ENCODE measurements at places on chromosomes 5 and 9.

DNA sequence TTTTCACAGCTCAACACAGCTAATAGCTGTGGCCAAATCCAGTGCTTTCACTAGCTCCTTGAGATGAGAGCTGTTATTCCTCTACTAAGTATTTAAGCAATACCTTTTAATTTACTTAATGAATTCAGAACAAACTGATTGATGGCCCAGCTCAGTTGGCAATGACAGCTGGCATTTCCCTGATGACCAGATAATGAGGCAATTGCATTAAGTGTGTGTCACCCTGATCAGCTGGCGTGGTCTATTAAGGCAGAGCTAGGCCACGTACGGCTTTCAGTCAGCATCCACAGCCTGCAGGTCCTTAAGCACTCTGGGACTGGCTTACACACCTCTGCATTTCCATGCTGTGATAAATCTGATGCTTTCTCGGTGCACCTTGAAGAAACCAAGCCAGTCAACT is 34.4 kb downstream of the TTLL11 start:
- no peak for DNase-seq

GRCh38 chr5:132052520-132052919 is 7.9 kb upstream of the IL3 start:
- no peak for DNase-seq

GRCh38 chr5:115325296-115325959 is 29.0 kb upstream of the CCDC112 start:
- no peak for DNase-seq

DNA sequence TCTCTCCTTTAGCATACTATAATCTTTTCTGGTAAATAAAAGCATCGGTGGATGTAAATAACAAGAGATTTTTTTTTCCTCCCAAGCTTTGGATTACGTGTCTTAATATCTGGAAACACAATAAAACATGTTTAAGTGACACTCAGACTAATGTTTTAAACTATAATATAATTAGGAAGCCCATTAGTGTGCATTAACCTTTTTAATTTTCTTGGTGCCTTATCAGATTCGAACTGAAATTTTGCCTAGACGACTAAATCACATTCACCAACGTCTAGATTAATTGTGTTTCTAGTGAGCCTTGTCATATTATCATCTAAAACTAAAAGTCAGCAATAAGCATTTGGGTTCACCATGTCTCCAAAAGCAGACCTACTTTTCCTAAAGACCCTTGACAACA is 110.2 kb downstream of the CDH6 start:
- no peak for DNase-seq

DNA sequence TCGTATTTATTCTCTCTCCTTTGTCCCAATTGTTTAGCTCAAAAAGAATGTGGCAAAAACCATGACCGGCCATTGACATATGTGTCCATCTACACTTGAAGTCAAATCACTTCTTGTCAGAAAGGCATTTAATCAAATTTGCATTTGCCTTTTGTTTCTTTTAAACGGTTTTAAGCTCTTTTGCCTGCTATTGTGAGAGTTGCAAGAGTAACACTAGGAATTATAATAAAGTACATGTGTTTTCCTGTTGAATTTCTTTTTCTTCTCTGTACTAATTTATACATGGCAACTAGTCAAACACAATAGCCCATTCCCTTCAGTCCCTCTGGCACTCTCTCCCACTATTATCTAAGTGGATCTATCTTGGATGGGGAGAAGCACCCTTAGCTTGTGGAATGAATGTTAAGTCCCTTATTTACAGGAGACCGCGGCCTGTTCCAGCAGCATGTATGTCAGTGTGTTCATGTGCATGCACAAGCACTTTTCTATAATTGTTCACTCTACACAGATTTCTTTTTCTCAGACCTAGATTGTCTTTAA is 3.2 kb downstream of the ADAMTSL1 start:
- no peak for DNase-seq

DNA sequence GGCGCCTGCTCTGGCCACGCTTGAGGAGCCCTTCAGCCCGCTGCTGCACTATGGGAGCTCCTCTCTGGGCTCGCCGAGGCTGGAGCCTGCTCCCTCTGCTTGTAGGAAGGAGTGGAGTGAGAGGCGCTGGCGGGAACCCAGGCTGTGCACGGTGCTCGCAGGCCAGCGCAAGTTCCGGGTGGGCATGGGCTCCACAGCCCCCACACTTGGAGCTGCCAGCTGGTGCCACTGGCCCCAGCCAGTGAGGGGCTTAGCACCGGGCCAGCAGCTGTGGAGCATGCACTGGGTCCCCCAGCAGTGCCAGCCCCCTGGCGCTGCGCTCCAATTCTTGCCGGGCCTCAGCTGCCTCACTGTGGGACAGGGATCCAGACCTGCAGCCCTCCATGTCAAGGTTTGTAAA is 122.1 kb upstream of the CD180 start:
- no peak for DNase-seq

DNA sequence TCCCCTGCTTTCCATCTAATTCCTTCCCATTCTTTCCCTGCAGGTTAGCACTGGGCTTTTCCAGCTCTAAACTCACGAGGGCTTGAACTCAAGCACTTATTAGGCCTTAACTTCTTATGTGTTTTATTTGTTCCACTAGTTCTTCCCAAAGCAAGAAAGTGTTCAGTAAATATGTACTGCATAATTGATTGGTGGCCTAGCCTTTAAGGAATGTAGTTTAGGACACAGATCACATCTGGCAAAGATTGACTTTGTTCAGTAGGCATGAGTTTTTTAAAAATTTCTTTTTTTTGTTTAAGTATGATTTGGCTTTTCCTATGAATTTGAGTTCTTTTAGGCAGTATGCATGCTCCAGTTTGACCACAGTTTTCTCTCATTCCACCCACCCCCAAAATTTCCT is 285.2 kb downstream of the NPR3 start:
- DNase-seq, result no peak

- no peak for DNase-seq
Measured at GRCh38 chr5:135826221-135826525, 8.3 kb upstream of the SLC25A48 start.

- DNase-seq, result no peak
Measured at GRCh38 chr9:23730364-23730763, 95.7 kb downstream of the ELAVL2 start.

DNA sequence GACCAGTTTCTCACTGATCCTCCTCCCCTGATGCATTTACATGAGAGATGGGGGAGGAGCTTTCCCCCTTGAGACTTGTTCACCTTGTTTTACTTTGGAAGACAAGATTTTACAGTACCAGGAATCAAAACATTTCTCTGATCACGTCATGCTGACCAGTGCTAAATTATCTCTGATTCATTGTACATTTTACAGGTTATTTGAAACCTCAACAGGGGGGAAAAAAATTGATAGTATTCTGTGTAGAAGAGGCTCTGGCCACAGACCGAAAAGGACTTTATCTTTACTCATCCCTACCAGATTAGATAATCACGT is 133.9 kb downstream of the GRIA1 start:
- no peak for DNase-seq

DNA sequence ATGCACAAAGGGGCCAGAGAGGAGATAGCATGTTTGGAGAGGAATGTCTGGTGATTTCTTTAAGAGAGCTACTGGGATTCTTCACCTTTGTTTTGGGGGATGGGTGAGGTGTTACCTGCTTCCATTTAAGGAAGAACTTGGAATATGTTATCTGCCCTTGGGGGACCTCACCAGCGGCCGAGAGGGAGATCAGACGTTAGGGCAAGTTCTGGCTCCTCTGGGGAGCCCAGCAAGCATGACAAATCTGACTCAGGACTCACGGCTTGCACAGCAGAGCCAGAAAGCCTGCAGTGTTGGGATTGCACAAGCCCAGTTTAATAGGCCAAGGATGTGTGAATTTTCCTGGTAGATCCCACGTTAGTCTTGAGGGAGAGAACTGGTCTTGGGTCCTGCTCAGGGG is 40.3 kb downstream of the SLC28A3 start:
- DNase-seq, result no peak

GRCh38 chr5:8773046-8773615 is 772.7 kb downstream of the SEMA5A start:
- DNase-seq, result no peak

DNA sequence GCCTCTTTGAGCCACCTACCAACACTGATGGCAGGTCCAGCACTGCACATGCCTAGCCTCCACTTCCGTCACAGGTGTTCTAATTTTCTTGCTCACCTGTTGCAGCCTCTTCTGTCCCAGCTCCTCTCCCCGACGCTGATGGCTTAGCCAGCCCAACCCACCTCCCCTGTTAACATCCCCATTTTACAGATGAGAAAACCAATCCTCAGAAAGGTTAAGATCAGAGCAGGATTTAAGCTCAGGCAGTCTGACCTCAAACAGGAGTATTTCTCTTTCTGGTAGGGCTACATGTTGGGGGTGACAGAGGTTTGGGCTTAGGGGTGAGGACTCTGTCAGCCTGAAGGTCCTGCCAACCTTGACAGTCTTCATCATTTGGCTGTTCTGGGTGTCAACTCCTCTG is 74.5 kb upstream of the PITX1 start:
- DNase-seq, result no peak

- DNase-seq, result no peak
Measured at GRCh38 chr9:95776176-95776575, 99.3 kb upstream of the ERCC6L2 start.

- DNase-seq, result no peak
Measured at GRCh38 chr9:69797675-69798074, 22.9 kb upstream of the CFAP95 start.

DNA sequence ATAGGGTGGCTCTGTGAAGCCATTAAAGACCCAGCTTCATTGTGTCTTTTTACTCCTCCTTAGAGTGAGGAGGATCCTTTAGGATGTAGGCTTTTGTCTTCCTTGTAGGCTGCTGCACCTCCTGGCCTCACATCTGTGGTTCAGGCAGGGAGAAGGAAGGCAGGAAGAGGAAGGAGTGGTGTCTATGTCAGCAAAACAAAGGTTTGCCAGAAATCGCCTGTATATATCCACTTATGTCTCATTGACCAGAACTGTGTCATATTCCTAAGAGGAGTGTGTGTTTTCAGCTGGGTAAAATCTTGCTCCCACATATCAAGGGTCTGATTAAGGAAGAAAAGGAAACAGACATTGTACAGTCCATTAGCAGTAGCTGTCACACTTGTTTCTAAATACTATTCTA is 213.8 kb downstream of the ARHGAP26 start:
- no peak for DNase-seq

Measured in stimulated activated CD8-positive, alpha-beta memory T cell treated with anti-CD3 and anti-CD28 coated beads, Interleukin-15, amount 100 ng/mL, for 24 hours (primary cell).